GM03348 (cell line): ENCODE measurements at places on chromosomes 12 and 14.

DNA sequence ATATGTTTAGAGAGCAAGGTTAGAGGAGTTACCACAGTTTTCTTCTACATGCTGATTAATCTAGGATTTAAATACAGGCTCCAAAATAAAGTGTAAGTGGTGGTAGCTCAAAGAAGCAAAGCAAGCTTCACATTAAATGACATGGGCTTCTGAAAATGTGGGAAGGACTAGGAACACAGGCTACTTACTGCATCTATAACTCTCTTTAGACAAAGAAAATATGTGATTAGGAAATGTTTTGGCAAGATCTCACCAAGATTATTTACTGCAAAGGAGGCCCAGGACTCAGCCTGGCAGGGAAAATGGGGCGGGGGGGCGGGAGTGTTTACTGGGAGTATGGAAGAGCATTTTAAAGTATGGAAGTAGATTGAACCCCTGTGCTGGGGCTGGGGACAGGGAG, 39.4 kb downstream of the ETV6 start:
- DNase-seq: peak; percentile 52

- DNase-seq: peak; percentile 94
Observed at GRCh38 chr12:26126340-26127284, 1.8 kb upstream of the BHLHE41 start.

GRCh38 chr12:28870839-28871440, 278.1 kb upstream of the FAR2 start:
- no peak for DNase-seq

DNA sequence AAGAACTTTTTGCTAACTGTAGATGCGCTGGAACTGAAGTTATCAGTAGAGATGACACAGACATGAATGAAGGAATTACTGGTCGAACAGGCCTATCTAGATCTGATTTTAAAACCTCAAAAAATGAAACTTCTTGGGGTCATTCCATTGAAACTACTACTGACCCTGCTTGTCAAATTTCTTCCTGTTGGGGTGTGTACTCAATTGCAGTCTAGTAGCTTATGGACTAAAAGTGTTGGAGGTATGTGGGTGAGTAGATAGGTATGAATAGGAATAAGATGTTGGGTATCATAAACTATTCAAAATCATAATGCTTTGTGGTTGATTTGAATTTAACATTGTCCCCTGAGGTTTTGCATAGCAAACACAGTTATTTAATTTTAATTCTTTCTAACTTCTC, 9.2 kb downstream of the APOLD1 start:
- DNase-seq: no peak

GRCh38 chr12:53754633-53755264, 3.0 kb upstream of the CISTR start:
- DNase-seq: no peak

DNA sequence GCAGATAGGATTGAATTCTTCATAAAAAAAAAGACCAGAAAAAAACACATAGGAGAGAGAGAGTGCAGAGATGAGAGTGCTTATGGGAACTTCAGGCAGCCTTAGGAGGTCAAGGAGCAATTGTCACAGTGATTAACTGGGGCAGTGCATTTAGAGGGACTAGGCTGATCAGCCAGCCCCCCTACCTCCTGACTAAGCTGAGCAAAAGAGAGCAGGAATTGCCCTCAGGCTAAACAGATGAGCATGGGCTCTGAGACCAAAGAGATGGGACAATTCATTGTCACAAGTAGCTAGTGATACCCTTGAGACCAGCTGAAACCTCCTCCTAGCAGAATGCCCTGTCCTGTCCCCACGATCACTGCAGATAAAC, 124.0 kb downstream of the BTG1 start:
- DNase-seq: no peak

- no peak for DNase-seq
Observed at GRCh38 chr12:56898938-56899337, 35.3 kb downstream of the SDR9C7 start.

DNA sequence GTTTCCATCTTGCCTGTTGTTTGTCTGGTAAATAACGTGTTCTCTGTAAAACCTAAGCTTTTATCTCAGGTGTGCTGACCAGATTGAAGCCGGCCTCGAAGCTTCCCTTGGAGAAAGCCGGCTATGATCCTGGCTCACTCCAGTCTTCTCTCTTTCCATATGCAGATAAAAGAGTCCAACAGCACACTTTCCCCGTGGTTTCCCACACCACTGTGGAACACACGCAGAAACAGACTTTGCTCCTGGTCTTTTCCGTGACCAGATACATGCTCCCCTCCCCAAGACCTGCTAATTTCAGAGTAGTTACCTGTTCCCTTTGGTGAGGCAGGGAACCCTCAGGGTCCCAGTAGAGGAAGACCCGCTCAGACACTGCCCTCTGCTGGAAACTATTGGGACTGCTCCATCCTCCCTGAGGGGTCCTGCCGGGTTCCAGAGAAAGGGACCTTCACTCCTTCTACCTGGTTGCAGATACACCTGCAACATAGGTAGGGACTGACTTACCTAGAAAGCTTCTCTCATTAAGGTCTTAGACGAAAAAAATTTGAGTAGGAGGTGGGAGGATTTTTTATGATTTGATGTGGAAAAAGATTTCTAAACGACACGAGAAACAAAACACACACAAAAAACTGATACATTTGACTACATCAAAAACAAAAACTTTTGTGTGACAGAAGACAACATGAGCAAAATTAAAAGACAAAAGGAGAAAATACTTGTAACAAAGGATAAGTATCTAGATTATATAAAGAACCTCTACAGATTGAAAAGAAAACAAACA, 415.4 kb upstream of the CCDC196 start:
- DNase-seq: peak; percentile 59

GRCh38 chr14:52607061-52607460, 54.4 kb downstream of the GPR137C start:
- no peak for DNase-seq
